IPS DF 6.9 (cell line): ENCODE measurements at places on chromosomes 1 and 21.
A peak's percentile ranks its signal among the peaks of the same experiment; 100 is the strongest.

GRCh38 chr1:103525114-103525606 lies 339 bp upstream of the RNPC3 start:
- peak; percentile 7 for DNase-seq

DNA sequence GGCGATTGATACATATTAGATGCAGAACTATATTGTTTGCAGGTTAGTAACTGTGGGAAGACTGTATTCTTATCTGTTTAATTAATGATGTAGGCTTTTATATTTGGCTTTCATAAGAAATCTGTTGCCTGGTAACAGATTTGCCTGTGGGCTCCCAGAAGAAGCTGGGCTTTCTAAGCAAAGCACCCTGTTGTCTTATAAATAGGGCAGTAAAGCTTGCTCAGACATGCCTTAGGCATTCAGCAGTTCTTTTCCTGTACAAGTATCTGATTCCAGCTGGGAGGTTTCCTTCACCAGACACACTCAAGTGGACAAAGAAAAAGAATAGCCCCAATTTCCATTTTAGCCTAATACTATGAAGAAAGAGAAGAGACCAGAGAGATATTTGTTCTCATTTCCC lies 524.0 kb downstream of the LRRIQ3 start:
- DNase-seq = no peak

- no peak for DNase-seq
Measured at GRCh38 chr1:48092401-48092800, 95.2 kb upstream of the TRABD2B start.

GRCh38 chr1:196088541-196088940 lies 519.7 kb downstream of the KCNT2 start:
- DNase-seq = no peak

GRCh38 chr1:78370356-78370755 lies 120.4 kb upstream of the PTGFR start:
- no peak for DNase-seq

DNA sequence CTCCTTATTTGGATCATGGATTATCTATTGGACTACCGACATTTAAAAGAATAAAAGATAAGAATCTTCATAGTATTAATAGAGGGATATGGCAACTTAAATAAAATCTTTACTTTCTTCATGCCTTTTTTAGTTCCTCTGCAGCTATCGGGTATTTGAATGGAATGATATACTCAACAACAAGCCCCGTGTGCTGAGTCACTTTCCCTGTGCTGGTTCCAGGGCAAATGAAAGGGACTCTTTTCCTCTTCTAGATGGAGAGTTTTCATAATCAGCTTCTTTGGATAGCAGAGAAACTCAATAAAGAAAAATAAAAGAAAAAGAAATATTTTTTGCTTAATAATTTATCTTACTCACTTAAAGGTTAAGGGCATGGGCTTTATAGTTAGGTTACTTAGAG lies 213.7 kb downstream of the LRRC40 start:
- no peak for DNase-seq

DNA sequence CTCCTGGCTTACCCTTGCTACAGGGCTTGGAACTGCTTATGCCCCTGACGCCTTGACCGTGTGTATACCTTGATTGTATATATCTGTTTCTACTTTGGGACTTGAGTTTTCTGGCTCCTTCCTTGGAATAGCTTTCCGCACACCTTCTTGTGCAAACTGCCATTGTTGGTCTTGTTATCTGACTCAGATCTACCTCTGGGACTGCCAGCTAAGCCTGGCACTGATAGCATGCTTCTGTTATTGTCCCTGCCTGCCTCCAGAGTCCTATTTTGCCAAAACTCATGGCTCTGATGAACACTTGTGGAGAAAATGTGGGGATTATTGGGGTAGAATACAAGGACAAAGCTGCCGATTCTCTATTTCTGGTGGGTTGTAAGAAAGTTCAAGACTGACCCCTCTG lies 15.4 kb downstream of the FMOD start:
- DNase-seq = no peak
